Femur (tissue), 1 donor: ENCODE measurements at places on chromosomes 13 and 19.

DNA sequence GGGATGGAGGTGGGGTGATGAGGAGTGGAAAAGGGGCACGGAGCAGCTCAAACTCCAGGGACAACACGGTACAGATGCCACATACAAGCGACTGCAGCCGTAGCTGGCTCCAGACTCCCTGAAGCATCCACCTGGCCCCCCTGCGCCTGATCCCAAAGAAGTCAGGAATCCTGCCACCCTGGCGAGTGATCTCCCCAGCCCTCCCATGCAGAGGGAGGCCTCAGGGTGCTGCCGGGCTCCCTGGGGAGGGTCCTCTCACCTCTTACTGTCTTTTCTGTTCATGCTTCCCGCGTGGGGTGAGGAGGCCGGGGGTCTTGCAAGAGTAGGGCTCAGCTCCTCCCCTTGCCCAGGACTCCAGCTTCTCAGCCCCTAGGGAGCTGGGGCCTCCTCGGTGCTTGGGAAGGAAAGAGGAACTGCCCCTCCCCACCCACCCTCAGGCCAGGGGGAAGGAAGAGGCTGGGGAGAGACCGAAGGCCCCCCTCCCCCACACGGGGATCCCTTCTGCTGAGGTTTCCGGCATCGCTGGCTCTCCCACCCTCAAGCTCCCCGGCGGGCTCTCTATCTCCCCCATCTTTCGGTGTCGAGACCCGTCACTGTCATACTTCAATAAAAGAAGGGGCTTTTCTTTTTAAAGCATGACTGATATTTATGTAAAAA is at the start of gene RASGRP4:
RASGRP4 (minus strand) TSS at position 410 of the 657 bp plus-strand sequence; CDS start at position 282, 128 bp downstream.
- peak; percentile 55 for DNase-seq

- no peak for DNase-seq
Observed at GRCh38 chr13:111904166-111904565, 162.8 kb upstream of the SOX1 start.

- DNase-seq: no peak
Observed at GRCh38 chr19:45599286-45599685, 2.7 kb downstream of the GPR4 start.

DNA sequence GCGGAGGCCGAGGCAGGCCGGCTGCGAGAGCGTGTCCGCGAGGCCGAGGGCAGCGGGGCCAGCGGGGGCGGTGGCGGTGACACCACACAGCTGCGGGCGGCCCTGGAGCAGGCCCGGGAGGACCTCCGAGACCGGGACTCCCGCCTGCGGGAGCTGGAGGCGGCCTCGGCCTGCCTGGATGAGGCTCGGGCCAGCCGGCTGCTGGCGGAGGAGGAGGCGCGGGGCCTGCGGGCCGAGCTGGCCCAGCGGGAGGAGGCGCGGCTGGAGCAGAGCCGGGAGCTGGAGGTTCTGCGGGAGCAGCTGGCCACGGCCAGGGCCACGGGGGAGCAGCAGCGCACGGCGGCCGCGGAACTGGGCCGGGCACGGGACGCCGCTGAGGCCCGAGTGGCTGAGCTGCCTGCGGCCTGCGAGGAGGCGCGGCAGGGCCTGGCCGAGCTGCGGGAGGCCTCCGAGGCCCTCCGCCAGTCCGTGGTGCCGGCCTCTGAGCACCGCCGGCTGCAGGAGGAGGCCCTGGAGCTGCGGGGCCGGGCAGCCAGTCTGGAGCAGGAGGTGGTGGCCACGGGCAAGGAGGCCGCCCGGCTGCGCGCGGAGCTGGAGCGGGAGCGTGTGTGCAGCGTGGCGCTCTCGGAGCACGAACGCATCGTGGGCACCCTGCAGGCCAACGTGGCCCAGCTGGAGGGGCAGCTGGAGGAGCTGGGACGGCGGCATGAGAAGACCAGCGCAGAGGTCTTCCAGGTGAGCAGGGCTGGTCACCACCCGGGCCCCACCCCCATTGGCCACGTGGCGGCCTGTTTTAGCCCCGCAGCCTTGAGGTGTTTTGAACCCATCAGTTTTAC is 11.7 kb upstream of the EBI3 start:
- no peak for DNase-seq

DNA sequence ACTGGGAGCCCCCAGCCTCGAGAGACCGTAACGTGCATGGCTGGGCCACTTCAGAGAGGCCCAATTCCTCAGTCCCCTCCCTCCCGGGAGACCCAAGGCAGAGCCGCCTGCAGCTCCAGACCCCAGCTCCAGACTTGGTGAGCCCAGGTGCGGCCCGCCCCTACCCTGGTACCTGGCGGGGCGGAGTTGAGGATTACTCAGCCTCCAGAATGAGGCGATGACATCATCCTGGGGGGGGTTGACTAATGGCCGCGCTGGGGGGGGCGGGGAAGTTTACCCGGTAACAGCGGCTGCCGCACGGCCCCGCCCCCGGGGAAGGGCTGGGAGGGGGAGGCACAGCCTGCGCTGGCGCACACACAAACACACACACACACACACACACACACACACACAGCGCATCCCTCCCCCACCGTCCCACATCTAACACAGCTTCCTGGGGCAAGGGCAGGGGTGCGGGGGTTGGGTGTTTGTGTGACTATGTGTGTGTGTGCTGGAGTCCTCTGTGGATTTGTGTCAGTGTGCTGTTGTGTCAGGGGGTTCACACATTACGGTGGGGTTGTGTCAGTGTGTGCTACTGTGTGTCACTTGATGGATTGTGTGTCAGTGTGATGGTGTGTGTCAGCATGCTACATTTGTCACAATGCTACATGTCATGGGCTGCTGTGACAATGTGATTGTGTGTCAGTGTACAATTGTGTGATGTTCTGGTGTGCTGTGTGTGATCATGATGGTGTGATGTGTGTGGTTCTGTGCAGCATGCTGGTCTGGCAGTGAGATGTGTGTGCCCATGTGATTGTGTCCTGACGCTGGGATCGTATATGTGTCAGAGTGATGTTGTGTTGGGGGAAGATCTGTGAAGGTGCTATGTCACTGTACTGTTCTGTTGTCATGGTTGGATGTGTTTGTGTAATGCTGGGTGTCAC is 10.3 kb upstream of the BBC3 start:
- DNase-seq: peak; percentile 71

DNA sequence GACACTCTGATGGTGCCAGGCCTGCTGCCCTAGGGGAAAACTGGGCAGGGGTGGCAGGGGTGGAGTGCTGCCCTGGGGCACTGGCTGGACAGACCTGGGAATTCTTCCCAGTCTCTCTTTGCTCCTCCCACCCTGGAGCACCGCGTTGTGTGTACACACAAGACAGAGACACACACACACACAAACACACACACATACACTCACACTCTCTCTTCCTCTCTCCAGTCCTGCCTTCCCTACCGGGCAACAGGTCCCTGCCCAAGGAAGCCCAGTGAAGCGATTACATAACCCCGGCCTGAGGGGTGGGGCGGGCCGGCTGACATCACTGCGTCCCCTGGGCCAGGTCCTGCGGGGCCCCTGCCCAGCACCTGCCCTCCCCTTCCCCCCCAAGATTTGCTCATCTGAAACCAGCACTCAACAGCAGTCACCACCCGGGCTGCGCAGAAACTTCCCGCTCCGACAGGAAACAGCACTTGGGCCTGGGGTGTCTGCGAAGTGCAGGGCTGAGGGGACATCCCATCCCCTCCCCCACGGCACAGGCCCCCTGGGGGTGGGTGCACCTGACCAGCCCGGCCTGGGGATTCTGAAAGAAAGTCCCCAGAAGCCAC is 1.2 kb downstream of the MKNK2 start:
- peak; percentile 85 for DNase-seq

DNA sequence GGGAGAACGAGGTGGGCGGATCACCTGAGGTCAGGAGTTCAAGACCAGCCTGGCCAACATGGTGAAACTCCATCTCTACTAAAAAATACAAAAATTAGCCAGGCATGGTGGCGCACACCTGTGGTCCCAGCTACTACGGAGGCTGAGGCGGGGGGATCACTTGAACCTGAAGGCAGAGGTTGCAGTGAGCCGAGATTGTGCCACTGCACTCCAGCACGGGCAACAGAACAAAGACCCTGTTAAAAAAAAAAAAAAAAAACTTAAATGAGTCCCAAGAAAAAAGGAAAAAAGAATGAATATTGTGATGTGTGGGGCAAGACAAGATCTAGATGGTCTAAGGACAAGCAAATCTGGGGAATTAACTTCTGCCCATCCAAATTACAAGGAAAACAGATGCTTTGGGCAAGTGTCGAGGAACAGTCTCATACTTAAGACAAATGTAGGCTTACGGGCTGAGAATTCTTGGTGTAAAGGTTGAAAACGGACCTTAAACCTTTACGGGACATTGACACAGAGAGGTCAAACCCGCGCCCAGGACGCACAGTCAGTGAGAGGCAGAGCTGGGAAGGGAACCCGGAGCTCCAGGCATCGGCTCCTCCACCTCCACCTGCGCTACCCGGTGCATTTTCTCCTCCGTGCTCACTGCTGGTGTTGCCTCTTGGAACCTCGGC is 656 bp upstream of the ZNF324 start:
- no peak for DNase-seq
